ENCODE measurements at places on chromosomes 6 and 20.

- DNase-seq, result no peak
Measured at GRCh38 chr6:16690608-16691142, 70.6 kb downstream of the ATXN1 start.

- no peak for DNase-seq
Measured at GRCh38 chr6:135181333-135182070, 394 bp downstream of the MYB start.

- DNase-seq, result no peak
Measured at GRCh38 chr20:25622450-25623224, 1.2 kb downstream of the NANP start.

- DNase-seq, result peak; percentile 69
Measured at GRCh38 chr6:125636671-125637070, 112.8 kb upstream of the HEY2 start.

DNA sequence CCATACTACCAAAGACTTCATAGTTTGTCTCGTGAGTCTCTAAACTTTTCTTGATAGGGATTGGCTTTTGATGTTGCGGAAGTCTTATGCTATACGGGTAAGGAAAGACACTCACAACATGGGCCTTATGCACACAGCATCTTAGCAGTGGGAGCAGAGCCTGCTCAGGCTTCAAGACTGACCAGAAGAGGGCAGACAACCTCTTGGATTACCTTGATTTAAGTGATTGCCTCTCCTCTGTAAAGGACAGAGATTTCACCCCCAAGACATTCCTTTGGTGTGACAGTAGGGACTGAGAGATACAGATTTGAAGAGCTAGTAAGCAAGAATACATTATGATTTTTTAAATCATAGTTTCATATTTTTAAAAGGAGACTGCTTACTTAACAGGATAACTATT is 71.0 kb upstream of the SAMD3 start:
- peak; percentile 30 for DNase-seq

GRCh38 chr6:162856885-162857284 is 129.1 kb downstream of the PACRG start:
- DNase-seq, result peak; percentile 37

- DNase-seq, result no peak
Measured at GRCh38 chr6:131651782-131652181, 14.7 kb downstream of the ENPP3 start.

DNA sequence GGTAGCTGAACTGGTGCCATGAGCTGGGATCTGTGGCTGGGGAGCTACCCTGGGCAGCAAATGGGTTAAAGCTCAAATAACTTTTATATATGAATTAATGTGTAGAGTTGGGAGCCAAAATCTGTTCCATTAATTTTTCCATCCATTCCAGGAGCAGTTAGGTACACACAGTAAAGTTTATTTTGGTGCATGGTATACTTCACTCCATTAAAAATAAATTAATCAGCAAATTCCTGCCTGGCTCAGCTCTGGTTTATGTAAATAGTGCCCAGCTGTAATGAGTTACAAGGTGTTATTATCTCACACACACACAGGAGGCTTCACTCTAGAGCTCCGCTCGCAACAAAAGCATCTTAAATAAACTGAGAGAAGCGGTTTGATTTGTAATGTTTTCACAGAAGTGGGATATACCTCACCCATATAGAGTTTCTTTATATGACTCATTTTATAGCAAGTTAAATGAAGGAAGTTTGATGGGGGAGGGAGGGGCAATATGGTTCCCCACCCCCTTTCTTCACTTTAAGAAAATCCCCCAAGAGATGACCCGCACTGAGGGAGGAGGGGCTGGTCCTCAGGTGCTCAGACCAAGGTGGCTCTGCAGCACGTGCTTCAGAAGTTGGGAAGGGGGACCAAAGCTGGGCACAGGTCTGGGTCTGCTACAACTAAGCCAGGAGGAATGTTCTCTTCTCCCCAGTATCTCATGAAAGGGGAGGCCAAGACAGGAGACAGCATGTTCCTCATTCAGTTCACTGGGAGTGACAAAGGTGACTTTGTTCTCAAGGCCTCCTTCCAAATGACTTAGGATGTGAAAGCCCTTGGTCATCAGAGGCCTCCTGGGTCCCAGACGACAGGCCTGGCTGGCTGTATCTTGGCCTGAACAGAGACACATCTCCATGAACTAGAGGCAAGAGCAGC is 10.5 kb upstream of the FAM83C start:
- DNase-seq, result peak; percentile 48
